ENCODE measurements at places on chromosomes 11 and 22. TPM values are rescaled to one million over a fixed set of nuclear protein-coding genes. Genes with fewer than 3 reads are reported as not detected.

DNA sequence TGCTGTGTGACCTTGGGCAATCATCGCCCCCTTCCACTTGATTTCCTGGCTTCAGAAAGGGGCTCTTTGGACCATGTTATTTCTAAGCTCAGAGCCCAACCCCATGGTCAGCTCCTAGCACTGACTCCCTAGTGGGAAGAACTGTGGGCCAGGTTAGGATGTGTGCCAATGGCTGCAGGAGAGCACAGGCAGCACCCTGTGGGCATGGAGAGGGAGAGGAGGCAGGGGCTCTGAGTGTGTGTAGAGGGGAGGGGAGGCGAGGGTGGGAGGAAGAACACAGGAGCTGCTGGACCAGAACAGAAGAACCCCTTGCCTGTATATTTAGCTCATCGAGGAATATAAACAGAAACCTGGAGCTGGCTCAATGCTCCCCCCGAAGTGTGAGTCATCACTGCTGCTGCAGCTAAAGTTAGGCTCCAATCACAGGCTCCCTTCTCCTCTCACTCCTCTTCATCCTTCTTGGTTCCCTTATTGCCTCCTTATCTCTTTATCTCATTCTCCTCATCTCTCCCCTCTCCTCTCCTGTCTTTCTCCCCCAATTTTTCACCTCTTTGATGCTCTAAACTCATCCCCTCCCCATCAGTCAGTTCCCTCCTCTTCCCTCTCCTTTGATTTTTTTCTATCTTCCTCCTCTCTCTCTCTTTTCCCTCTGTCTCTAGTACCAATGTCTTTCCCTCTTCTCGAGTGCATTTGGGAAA is 14.5 kb upstream of the RPS19BP1 start:
- no peaks in the 10 kb centered on the region for H3K36me3 ChIP-seq
- DNase-seq, result no peak
- H3K4me1 ChIP-seq, result no peaks in the 10 kb centered on the region
- no peak overlapping the region for H3K27ac ChIP-seq
- H3K4me3 ChIP-seq, result no peak overlapping the region

GRCh38 chr11:18490319-18490718 is 34.7 kb downstream of the LDHAL6A start:
- peaks cover 64% of the 10 kb centered on the region for H3K36me3 ChIP-seq
- H3K27ac ChIP-seq, result no peak overlapping the region
- no peak overlapping the region for H3K4me3 ChIP-seq
- H3K27me3 ChIP-seq, result no peaks in the 10 kb centered on the region
- DNase-seq, result no peak
- H3K4me1 ChIP-seq, result no peaks in the 10 kb centered on the region

GRCh38 chr22:18952022-18952421 is 15.9 kb upstream of the PRODH start:
- H3K36me3 ChIP-seq, result no peaks in the 10 kb centered on the region
- no peak for DNase-seq
- H3K4me3 ChIP-seq, result no peak overlapping the region
- H3K4me1 ChIP-seq, result peaks cover 6% of the 10 kb centered on the region
- no peak overlapping the region for H3K27ac ChIP-seq

DNA sequence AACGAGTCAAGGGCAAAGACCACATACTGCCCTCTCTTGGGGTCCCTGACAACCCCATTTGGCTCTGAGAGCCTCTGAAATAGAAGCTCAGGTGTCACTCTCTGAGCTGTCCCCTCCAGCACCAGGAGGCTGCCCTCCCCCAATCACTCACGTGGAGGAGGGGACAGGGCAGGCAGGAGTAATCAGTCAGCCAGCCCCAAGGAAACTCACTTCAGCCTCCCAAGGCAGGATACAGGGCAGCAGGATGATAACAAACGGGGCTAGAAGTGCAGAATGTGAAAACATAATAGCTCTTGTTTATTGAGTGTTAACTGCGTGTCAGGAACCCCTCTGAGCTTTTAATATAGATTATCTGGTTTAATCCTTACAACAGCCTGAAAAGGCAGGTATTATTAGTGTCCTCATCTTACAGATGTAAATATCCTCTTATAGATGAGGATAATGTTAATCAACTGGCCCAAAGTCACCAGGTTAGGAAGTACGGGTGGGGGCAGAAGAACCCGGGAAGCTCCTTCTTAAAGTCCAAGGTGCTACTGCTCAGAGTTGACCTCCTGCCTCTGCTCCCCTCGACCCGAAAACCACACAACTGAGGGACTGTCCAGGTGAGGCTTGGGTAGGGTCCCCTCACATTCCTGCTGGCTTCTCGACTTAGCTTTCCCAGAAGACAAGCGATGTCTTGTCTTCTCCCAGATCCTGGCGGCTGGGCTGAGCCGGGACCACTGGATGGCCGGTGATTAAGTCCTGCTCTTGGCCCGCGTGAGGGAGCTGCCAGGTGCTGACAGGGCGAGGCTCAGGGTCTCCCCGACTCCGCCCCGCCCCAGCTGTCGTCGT is 2.7 kb downstream of the CHRM4 start:
- DNase-seq, result peak; percentile 88
- H3K27me3 ChIP-seq, result peaks cover 77% of the 10 kb centered on the region
- peaks cover 2% of the 10 kb centered on the region for H3K36me3 ChIP-seq

- DNase-seq, result no peak
- H3K4me3 ChIP-seq, result no peak overlapping the region
- no peak overlapping the region for H3K27ac ChIP-seq
- H3K36me3 ChIP-seq, result no peaks in the 10 kb centered on the region
- no peaks in the 10 kb centered on the region for H3K27me3 ChIP-seq
Measured at GRCh38 chr22:30221121-30221992, 25.2 kb downstream of the LIF start.

DNA sequence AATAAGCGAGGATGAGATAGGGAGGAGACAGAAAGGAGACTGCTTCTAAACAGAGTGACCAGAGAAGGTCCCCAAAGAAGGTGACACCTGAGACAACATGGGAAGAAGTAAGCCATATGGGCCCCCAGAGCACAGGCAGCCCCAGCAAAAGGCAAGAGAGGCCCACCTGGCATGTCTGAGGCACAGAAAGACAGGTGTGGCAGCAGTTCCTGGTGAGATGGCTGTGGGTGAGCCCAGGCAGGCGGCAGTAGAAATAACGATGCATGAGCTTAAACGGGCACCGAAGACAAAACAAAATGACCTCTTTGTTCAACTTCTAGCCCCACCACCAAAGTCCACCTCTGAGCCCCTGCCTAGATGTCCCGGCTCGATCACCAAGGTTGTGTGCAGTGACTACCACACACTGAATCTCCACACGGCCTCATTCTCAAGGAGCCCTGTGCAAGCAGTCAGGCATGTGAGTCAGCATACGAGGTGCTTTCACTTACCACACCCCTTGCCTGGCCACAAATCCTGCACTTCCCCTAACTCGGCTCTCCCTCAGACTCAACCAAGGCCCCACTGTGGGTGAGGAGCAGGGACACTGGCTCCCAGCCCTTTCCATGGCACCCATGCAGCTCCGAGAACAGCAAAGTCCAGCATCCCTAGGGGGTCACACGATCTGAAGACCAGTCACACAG is 77.6 kb downstream of the PACSIN2 start:
- peak; percentile 38 for DNase-seq
- no peaks in the 10 kb centered on the region for H3K36me3 ChIP-seq
- H3K4me1 ChIP-seq, result peaks cover 20% of the 10 kb centered on the region
- H3K27me3 ChIP-seq, result no peaks in the 10 kb centered on the region

- H3K27me3 ChIP-seq, result no peaks in the 10 kb centered on the region
- H3K4me3 ChIP-seq, result no peak overlapping the region
- H3K36me3 ChIP-seq, result no peaks in the 10 kb centered on the region
- H3K4me1 ChIP-seq, result no peaks in the 10 kb centered on the region
- H3K27ac ChIP-seq, result no peak overlapping the region
- peak; percentile 85 for DNase-seq
Measured at GRCh38 chr11:105960252-105961245, 61.5 kb downstream of the MSANTD4 start.

GRCh38 chr11:63553759-63554158 is 9.4 kb downstream of the PLAAT2 start:
- no peaks in the 10 kb centered on the region for H3K36me3 ChIP-seq
- no peak overlapping the region for H3K27ac ChIP-seq
- no peaks in the 10 kb centered on the region for H3K27me3 ChIP-seq
- H3K4me1 ChIP-seq, result no peaks in the 10 kb centered on the region

DNA sequence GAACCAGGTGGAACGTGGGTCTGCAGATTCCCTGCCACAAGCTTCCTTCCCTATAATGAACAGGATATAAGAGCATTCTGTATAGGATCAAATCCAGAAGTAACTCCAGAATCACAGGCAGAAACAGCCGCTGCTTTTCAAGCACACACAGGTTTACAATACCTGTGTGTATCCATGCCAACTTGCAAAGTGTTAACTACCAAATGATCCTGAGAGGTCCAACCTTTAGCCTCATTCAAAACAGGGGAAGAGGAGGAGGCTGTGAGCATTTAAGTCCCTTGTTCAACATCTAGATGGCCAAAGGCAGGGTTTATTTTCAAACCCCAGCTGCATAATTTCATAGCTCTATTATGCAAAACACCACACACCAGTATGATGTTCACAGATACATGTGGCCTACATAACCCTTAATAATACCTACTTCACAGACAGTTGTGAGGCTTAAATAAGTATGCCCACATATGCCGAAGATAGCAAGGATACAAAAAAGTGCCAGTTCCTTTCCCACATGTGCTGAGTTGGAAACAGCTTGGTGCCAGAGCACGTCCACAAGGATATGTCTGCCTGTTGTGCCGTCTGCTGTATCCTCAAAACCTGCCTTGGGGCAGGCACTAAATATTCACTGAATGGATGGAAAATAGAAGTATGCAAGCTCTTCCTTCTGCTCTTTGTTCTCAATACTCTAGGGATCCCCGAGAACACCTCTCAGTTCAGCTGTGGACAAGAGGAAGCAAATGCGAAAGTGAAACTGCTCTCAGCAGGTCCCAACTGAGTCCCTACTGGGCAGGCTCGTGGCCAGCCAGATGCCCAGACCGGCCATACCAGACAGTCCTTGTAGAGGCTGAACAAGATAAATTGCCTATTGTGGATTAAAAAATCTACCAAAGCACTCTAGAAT is 66.8 kb downstream of the LARGE1 start:
- no peaks in the 10 kb centered on the region for H3K4me1 ChIP-seq
- peaks cover 99% of the 10 kb centered on the region for H3K27me3 ChIP-seq
- H3K36me3 ChIP-seq, result no peaks in the 10 kb centered on the region
- H3K4me3 ChIP-seq, result no peak overlapping the region
- H3K27ac ChIP-seq, result peak overlapping the region; percentile 65

- H3K4me3 ChIP-seq, result no peak overlapping the region
- no peaks in the 10 kb centered on the region for H3K36me3 ChIP-seq
- H3K27ac ChIP-seq, result no peak overlapping the region
Measured at GRCh38 chr22:49693416-49693815, 134.3 kb downstream of the BRD1 start.

DNA sequence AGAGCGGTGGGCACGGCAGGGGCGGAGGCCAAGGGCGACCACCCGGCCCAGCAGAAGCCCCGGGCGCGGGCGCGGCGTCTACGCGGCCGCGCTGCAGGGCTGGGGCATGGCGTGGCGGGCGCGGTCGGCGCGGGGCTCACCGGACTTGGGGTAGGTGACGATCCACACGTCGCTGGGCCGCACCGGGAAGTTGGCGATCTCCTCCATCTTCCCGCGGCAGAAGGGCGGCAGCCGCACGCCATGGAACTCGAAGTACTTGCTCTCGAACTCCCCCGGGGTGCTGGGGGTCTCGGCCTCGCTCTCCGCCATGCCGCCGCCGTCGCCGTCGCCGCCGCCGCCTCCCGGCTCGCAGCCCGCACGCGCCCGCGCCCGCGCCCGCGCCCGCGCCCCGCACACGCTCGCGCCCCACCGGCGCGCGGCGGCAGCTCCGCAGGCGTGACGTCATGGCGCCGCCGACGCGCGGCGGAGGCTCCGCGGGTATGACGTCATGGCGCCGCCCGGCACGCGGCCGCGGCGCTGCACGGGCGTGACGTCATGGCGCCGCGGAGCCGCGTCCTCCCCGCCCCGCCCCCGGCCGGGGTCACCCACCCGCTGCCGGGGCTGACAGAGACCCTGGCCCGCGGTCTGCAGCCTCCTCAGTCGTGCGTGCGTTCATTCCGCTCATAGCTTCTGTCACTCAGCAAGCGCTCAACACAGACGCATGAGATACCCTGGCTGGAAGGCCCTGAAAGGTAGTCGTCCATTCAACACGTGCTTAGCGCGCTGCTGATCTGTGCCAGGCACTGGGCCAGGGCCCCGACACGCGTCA is at the start of gene SULT4A1:
SULT4A1 (minus strand) TSS at position 440 of the 808 bp plus-strand sequence; CDS start at position 309, 131 bp downstream.
- H3K27ac ChIP-seq, result no peak within 1 kb of the TSS
- peak; percentile 75 for DNase-seq
- no peaks in the 10 kb centered on the region for H3K27me3 ChIP-seq
- H3K36me3 ChIP-seq, result no peaks in the 10 kb centered on the region
- peaks cover 6% of the 10 kb centered on the region for H3K4me1 ChIP-seq
- peak within 1 kb of the TSS; percentile 86 for H3K4me3 ChIP-seq

GRCh38 chr11:60371386-60371785 is 6.9 kb upstream of the MS4A7 start:
- no peaks in the 10 kb centered on the region for H3K36me3 ChIP-seq
- no peak for DNase-seq
- no peaks in the 10 kb centered on the region for H3K4me1 ChIP-seq
- H3K27me3 ChIP-seq, result no peaks in the 10 kb centered on the region

DNA sequence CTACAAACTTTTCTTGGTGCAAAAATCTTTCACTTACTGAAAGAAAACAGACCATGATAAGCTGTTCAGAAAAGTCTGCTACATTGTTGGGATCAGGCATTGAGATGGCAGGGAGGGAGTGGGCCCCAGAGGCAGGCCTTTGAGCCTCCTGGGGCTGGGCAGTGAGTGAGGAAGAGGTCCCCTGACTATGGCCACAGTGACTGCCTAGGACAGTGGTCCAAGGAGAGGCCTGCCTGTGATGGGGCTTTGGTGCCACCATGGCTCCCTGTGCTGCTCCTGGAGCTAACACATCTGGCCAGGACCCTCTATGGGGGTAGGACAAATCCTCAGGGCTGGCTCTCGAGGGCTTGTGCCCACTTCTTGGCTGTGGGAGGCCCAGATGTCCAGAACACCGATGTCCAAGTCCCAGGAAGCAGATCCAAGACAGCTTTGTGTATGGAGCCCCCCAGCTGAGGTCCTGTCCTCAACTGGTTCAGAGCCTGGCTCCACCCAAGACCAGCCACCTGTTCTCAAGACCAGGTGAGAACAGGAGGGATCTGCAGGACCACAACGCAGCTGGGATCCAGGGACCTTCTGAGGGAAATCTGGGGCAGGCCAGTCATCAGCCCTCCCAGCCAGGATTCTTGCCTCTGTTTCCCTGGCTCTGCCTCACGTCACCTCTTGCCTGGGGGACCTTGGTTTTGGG is 36.9 kb downstream of the PPM1F start:
- no peaks in the 10 kb centered on the region for H3K27me3 ChIP-seq
- no peaks in the 10 kb centered on the region for H3K4me1 ChIP-seq
- no peak overlapping the region for H3K4me3 ChIP-seq
- H3K27ac ChIP-seq, result no peak overlapping the region
- no peaks in the 10 kb centered on the region for H3K36me3 ChIP-seq

- no peaks in the 10 kb centered on the region for H3K36me3 ChIP-seq
- no peak overlapping the region for H3K27ac ChIP-seq
- peaks cover 6% of the 10 kb centered on the region for H3K27me3 ChIP-seq
- H3K4me1 ChIP-seq, result no peaks in the 10 kb centered on the region
- peak; percentile 78 for DNase-seq
- no peak overlapping the region for H3K4me3 ChIP-seq
Measured at GRCh38 chr11:117479372-117479771, 151.7 kb downstream of the CEP164 start.

APOA4 gene
- 0.25 TPM for total RNA-seq

TRIM21 gene
- total RNA-seq, result 15.7 TPM

UNC93B1 gene
- 43.2 TPM for total RNA-seq

TEAD1 gene
- total RNA-seq, result 94.4 TPM

FAM227A gene
- 6.0 TPM for total RNA-seq

PACS1 gene
- total RNA-seq, result 67.0 TPM

IGSF9B gene
- 18.4 TPM for total RNA-seq

All from endodermal cell (in vitro differentiated cells).